Epithelial cell of proximal tubule (primary cell): ENCODE measurements at places on chromosomes 7 and 10. TPM values are rescaled to one million over a fixed set of nuclear protein-coding genes. Genes with fewer than 3 reads are reported as not detected.

Gene SLC26A4
- total RNA-seq = 0.35 and 0.43 TPM in 2 replicates

Gene CCDC146
- total RNA-seq = 0.07 and 5.2 TPM in 2 replicates

Gene SMKR1
- 0.94 TPM in 1 of 2 replicates, not detected in the other for total RNA-seq

Gene CACNB2
- total RNA-seq = not detected in 2 replicates

Gene ARL5B
- total RNA-seq = 20.6 and 22.4 TPM in 2 replicates

DNA sequence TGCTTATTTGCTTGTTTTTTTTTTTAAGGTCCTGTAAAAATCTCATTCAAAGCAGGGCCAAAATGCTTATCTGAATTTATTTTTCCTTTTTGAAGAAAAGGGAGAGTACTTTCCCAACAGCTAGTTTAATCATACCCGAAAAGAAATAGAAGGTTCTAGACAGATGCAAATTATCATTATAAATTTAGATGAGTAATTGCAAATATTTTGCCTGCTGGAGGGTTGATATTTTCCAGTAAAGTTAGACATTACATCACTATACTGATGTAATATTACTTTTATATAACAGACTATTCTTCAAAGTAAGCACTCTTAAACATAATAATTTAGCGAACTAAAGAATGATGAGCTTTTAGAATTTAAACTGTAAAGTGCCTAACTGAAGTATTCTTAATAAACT is 14.1 kb upstream of the CFAP69 start:
- DNase-seq = no peak

- no peak for DNase-seq
Measured at GRCh38 chr10:35012781-35013180, 77.4 kb downstream of the CUL2 start.

DNA sequence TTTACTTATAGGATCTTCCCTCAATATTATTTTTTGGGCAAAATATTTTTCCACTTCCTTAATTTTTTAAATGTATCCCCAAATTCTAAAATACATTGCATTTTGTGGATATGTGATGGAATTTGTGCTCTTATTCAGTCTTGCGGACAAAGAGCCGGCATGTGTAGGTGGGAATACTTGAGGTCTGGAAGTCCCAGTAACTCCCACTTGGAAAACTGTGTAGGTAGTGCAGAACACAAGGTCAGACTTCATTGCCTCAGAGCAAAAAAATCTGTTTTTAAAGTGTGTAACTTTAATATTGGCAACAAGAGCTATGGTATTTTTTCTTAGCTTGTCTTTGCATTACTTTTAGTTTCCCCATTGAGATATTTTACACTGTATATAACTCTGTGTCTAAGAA is 68.5 kb upstream of the SEMA3A start:
- DNase-seq = no peak
